ENCODE measurements at places on chromosomes 4 and X.
A peak's percentile ranks its signal among the peaks of the same experiment; 100 is the strongest.

GRCh38 chrX:19682712-19683331, 167.5 kb upstream of the MAP3K15 start:
- DNase-seq: peak; percentile 30

GRCh38 chr4:74315376-74315775, 7.1 kb downstream of the EPGN start:
- no peak for DNase-seq

DNA sequence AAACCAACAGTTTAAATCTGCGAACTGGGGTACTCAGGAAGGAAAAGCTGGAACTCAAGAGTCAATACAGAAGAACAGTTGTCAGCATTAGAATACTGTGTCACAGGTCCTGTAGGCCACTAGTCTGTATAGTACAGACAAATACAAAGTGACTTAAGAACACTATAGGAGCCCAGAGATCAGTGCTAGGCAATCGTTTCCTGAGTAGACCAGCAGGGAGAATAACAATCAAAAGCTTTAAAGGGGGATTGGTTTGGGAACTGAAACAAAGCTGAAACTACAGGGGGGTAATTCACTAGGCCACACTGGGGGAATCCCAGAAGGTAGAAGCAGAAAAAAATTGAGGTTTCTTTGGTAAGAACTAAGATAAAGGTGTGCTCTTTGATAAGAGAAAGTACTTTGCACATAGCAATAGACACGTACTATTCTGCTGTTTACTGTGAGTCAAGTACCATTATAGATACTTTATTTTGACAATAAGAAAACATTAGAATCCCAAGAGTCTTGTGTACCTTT, 339.7 kb downstream of the PCDH19 start:
- no peak for DNase-seq

- no peak for DNase-seq
Observed at GRCh38 chrX:107398115-107398514, 51.3 kb upstream of the FRMPD3 start.
